ENCODE measurements at places on chromosomes 12 and 14.

- DNase-seq, result no peak
Observed at GRCh38 chr12:72493407-72493806, 221.2 kb downstream of the TRHDE start.

GRCh38 chr12:71478270-71478669 is 38.7 kb downstream of the LGR5 start:
- no peak for DNase-seq

- DNase-seq, result no peak
Observed at GRCh38 chr12:102009796-102010195, 52.0 kb downstream of the WASHC3 start.

- DNase-seq, result no peak
Observed at GRCh38 chr14:60931218-60931617, 49.7 kb downstream of the TRMT5 start.

GRCh38 chr12:700016-700415 is 36.8 kb upstream of the NINJ2 start:
- no peak for DNase-seq

- DNase-seq, result no peak
Observed at GRCh38 chr12:131066886-131067490, 113.3 kb downstream of the ADGRD1 start.

DNA sequence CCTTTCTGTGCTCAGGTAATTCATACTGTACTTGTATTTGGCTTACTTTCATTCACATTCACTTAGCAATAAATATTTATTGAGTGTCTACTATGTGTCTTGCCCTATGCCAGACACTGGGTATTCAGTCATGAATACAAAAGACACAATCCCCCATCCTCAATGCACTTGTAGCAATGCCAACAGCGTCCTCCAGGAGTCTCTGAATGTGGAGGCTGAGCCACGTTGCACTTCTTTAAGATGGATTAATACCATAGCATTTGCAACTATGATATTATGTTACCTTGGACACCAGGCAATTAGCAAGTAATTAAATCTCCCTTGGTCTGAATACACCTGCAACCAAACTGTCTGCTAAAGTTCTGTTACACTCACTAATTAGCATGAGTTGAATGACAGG is 58.8 kb downstream of the OTX2 start:
- DNase-seq, result peak; percentile 71

DNA sequence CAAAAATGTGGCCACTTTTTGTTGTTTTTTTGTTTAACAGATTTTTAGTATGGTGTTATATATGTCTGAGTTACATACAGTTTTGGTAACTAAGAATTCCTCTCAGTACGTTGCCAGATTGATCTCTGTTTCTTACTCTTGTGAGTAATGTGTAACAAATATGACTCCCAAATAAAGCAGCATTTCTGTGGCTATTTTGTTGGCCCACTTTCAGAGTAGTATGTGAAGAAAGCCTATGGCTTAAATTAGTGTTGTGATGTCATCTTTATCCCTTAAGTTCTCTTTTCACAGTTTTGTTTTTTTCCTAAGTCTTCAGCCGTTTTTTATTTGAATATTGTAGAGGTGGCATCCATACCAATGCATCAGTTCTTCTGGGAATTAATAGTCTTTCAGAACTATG is 10.7 kb downstream of the PCNX4 start:
- no peak for DNase-seq

DNA sequence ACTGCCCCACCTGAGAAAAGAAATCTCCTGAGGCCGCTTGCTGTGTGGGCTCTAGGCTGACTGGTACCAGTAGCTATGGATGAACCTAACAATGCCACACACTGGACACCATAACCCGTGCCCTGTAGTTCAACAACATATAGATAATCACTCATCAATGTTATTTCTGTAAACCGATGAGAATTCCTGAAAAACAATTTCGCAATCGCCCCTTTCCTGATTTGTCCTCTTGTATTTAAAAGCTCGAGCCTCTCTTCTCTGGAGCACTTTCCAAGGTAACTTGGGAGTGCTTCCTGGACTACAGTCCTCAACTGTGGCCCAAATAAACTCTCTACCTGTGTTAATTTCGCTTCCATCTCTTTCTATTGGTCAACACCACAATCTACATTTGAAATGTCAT is 26.1 kb upstream of the PPP2R5C start:
- no peak for DNase-seq

- DNase-seq, result no peak
Observed at GRCh38 chr12:123748661-123749060, 13.4 kb upstream of the DNAH10 start.

- no peak for DNase-seq
Observed at GRCh38 chr12:79560225-79560889, 130.4 kb downstream of the PAWR start.

DNA sequence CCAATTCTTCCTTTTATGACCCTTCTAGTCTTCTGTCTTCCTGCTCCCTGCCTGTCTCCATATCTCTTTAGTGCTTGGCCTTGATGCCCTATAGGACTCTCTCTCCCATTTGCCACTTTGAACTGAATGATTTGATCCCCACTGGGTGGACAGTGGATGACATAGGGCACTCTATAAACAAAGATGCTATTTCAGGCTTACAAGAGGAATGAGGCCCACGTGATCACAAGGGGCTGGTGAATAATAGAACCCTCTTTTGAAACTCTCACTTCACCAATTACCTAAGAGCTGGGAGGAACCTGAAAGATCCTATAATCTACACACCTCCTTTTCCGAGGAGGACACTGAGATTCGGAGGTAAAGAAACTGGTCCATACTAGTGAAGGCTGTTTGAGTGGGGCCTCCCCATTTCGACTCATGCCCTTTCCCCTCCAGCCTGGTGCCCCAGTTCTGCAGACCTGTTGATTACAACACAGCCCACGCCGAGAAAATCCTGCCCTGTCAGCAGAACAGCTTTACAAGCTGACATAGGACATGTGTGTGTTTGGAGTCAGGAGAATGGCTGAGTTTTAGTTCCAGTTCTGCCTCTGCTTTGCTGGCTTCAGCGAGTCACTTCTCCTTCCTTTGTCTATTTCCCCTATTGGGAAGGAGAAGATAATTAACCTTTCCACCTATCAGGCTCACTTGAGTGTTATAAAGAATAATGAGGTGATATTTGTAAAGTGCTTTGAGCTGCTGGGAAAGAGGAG is 400.3 kb downstream of the ZFP36L1 start:
- DNase-seq, result no peak

DNA sequence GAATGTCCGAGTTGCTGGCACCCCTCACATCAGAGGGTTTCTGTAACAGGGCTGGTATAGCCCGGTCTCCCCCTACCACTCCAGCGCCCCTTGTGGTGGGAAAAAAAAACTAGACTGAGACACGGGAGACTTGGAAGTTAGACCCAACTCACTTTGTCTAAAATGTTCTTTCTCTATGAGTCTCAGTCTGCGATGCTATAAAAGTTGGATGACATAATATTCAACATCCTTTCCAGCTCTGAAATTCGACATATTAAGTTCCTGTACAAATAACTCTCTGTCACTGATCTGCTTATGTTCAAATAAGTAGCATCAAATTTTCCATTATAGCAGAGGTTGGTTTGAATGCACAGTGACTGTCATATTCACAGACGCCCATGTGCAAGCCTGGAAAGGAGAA is 25.7 kb upstream of the TC2N start:
- peak; percentile 71 for DNase-seq

GRCh38 chr12:123167329-123167728 is 16.4 kb upstream of the PITPNM2 start:
- DNase-seq, result no peak

GRCh38 chr14:59107819-59108218 is 80.6 kb upstream of the DAAM1 start:
- no peak for DNase-seq
